CD4-positive, alpha-beta T cell treated with Interleukin-17A for 4 hours (primary cell): ENCODE measurements at places on chromosomes 7 and 10.

- no peak for DNase-seq
Observed at GRCh38 chr10:61663466-61663865, 737 bp downstream of the CABCOCO1 start.

DNA sequence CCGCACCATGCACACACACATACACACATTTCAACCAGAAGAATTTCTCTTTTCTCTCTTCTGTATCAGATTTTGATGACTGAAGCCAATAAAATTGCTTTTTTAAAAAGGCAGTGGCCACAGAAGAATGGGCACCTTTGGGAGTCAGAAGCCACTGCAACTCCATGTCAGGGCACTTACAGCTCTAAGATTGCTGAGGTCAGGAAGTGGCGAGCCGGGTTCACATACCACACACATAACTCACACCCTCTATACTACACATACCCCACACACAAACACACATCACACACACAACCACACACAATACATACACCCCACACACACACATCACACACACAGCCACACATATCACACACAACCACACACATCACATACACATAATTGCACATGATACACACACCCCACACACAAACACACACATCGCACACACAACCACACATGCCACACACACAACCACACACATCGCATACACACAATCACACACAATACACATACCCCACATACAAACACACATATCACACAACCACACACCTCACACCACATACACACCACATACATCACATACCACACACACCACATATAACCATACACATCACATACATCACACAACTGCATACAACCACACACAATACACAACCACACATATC, 31.2 kb downstream of the GPRIN2 start:
- DNase-seq = no peak

DNA sequence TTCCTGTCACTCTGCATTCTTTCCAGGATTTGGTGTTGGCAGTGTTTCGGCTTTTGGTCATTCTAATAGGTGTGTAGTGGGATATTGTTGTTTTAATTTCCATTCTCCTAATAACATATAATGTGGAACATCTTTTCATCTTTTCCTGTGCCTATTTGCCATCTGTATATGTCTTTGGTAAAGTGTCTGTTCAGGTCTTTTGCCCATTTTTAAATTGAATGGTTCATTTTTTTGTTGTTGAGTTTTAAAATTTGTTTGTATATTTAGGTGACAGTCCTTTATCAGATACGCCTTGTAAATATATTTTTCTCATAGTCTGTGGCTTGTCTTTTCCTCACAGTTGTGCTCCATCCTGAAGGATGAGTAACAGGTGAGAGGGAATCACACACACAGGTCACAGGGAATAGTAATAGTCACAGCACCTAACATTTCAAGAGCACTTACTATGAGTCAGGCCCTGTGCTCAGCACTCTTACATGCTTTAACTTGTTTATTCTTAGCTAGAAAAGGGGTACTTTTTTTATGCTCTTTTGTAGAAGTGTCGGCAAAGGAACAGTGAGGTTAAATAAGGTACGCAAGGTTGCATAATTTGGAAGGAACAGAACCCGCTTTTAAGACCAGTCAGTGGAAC, 117.1 kb upstream of the GATA3 start:
- no peak for DNase-seq

GRCh38 chr10:3867454-3868270, 82.7 kb upstream of the KLF6 start:
- DNase-seq = peak; percentile 18

DNA sequence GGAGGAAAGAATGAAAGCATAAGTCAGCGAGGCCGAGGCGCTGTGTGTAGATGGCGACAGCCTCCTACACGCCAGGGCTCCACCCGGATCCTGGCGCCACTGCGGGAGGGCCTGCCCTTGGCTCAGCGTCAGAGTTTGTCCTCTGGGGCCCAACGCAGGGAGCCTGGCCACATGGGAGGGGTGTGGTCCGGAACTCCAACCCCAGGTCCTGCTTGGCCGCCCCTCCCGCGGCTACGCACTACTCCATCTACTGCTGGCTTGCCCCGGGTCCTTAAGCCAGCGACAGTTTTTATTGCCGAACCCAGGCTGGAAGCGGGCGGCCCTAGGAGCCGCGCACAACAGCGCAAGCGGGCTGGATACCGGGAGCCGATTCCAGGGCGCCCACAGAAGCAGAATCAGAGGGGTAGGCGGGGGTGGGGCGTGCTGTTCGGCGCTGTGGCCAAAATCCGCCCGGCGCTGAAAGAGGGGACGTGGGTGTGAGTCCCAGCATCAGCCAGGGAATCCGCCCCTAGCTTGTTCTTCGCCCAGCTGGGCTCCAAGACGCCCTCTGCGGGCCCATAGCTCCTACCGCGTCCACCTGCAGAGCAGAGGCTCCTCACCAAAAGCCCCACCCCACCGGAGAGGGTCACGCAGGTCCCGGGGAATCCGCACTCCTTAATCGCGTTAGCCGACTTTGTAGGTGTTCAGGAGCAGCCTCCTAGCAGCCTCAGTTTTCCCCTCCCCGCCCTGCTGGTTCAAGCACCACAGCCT, 4.5 kb downstream of the KAZALD1 start:
- peak; percentile 68 for DNase-seq

GRCh38 chr7:54860003-54860775, 101.2 kb upstream of the SEC61G start:
- DNase-seq = no peak

GRCh38 chr10:97353945-97354344, 19.4 kb upstream of the FRAT2 start:
- no peak for DNase-seq

DNA sequence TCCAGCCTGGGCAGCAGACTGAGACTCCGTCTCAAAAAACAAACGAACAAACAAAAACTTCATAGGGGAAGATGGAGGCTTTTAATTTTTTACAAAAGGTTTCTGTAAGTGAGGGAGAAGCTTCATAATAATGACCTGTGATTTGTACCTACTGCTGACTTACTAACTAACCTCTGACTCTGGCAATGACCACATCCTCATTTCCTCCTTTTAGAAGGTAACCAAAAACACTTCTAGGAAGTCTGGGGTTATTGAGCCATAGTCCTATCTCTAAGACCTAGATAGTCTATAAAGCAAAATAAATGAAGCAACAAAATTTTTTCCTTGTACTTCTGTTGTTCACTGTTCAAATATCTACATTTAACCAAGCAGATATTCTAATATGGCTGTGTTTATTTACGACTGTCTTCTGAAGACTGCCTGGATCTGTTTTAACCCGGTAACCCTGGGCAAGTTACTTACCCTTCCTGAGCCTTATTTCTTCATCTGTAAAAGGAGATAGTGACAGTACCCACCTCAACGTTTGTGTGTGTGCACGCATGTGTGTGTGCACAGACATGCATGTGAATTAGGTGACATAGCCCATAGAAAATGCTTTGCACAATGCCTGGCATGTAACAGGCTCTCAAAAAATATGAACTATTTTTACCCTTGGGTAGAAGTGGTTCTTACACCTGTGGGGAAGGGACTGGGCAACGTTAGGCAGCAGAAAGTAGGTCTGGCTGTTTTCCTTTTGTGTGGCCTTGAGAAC, 30.8 kb upstream of the SMNDC1 start:
- no peak for DNase-seq

DNA sequence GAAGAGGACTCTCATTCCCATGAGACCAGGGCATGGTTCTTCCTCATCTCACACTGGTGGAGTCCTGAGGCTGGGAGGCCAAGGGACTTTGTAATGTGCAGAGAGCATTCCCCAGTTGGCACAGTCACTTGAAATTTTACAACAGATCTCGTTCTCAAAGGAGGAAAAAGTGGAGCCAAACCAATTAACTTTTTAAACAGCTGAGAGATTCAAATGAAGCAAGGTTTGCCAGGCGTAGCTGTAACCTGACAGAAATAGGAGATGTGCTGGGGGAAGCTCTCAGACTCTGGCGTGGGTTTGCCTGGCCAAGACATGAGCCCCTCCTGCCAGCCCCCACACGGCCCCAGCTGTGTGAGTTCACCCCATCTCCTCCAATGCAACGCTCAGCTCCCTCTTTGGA, 12.0 kb upstream of the CPXM2 start:
- no peak for DNase-seq

- DNase-seq = no peak
Observed at GRCh38 chr7:121286742-121287734, 41.8 kb upstream of the WNT16 start.

DNA sequence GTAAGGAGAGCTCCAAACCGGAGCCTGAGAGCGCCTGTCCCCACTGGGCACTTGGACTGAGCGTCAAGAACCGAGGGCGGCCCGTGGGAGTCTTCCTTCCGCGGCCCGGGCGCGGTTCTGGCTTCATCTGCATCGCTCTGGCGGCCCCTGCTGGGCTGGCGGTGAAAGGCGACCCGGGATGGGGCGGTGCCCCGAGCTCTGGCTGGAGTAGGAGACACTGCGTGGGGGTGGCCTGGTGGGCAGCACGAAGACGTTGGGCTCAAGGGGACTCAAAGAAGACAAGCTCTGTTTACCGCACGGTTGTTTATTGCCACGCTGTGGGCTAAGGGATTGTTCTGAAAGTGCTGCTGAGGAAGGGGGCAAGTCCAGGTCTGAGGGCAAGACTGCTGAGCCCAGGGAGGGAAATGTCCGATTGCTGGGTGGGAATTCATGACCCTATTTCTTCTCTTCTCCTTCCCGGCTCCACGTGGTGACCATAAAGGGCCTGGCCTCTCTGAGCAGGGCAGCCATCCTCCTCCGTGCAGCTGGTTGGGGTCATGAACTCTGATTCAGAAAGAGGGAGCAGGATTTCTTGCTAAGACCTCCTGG, 29.8 kb downstream of the PLAU start:
- peak; percentile 90 for DNase-seq

DNA sequence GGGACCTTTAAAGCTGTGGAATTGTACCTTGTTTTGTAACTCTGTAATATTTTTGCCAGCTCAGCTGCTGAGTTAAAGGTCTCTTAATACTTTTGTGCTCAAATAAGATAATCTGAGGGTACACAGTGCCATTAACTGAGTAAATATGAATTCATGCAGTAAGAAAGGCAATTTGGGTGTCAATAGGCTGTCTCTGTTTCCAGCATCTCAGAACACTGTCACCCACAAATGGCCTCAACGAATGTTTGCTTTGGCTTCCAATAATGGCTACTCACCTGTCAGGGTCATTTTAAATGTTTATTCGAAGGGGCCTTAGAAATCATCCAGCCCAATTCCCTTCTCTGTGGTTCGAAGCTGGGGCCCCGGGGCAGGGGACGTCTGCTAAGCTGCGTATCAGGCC, 225.4 kb downstream of the ZMYND11 start:
- no peak for DNase-seq

- no peak for DNase-seq
Observed at GRCh38 chr7:150968056-150968733, 9.9 kb downstream of the KCNH2 start.

- DNase-seq = no peak
Observed at GRCh38 chr7:23894892-23895569, 185.0 kb downstream of the STK31 start.

DNA sequence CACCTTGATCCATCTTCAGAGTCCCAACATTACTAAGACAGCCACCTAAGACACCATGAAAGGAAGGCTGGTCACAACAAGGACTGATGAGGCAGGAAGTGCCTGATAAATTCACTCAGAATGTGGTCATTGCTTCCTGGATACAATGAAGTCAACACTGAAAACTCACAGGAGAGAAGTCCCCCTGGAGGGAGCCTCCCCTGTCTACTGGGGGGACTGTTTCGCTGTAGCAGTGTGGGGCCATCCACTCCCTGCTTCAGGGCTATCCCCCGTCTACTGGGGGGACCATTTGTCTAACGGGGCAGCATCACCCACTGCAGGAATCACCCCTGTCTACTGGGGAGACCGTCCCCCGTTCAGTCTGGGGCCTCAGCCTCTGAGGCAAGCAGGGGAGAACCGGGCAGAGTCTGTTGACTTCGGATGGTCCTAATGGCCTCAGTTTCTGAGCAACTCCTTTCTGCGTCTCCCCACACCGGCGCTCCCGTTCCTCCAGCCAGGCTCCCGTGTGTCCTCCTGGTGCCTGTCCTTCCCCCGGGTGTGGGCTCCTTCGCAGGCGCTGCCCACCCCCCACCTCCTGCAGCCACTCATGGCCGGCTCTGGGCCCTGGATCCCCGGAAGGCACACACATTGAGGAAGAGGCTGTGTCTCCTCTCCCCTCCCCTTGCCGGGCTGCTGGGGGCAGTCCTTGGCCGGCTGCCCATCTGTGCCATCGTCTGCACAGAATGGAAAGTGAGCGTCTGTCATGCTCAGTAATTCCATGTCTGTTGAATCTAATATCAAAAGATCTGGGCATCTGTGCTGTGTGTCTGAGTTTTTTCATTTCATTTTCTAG, 59.9 kb upstream of the DNAJB6 start:
- no peak for DNase-seq

DNA sequence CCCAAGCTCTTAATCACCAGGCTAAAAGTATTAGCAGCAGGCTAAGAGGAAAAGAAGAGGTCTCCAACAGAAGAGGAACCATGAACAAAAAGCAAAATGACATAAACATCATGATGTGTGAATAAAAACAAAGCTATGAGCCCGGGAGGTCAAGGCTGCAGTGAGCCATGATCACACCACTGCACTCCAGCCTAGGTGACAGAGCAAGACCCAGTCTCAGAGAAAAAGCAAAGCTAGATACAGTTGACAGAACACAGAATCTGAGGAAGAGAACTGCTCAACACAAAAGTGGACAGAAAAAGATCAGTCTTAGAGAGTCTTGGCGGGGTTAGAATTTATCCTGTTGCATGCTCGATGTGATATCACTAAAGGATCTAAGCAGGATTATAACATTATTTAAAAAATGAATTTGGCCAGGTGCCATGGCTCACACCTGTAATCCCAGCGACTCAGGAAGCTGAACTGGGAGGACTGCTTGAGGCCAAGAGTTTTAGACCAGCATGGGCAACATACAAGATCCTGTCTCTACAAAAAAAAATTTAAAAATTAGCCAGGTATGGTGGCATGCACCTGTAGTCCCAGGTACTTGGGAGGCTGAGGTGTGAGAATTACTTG, 37.5 kb downstream of the NT5C2 start:
- DNase-seq = no peak

GRCh38 chr7:64359543-64359942, 45.8 kb downstream of the ZNF736 start:
- no peak for DNase-seq

- DNase-seq = no peak
Observed at GRCh38 chr7:8070451-8071180, 102.0 kb downstream of the GLCCI1 start.

GRCh38 chr10:26574783-26575182, 122.7 kb upstream of the PDSS1 start:
- DNase-seq = no peak

DNA sequence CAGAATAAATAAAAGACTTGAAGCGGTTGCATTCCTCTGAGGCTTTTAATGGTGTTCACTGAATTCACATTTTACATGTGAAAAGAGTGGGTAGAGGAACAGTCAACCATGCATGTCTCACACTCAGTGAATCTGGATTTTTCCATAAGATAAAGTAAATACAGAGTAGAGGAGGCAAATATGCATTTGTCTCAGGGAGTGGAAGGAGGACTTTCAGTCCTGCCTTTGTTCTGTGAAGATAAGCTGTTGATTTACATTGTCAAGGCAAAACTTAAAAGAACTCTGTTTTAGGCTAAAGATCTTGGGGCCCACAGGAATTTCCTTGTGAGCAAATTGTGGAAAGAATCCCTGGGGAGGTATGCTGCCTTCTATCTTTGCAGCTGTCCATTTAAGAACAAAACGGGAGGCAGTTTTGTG, 825.3 kb upstream of the MBL2 start:
- DNase-seq = no peak

GRCh38 chr7:151814400-151815009, 62.4 kb downstream of the PRKAG2 start:
- no peak for DNase-seq
